Activated CD4-positive, alpha-beta memory T cell treated with anti-CD3 and anti-CD28 coated beads for 36 hours (primary cell): ENCODE measurements at places on chromosomes 12 and 14. TPM values are rescaled to one million over a fixed set of nuclear protein-coding genes. Genes with fewer than 3 reads are reported as not detected.

DNA sequence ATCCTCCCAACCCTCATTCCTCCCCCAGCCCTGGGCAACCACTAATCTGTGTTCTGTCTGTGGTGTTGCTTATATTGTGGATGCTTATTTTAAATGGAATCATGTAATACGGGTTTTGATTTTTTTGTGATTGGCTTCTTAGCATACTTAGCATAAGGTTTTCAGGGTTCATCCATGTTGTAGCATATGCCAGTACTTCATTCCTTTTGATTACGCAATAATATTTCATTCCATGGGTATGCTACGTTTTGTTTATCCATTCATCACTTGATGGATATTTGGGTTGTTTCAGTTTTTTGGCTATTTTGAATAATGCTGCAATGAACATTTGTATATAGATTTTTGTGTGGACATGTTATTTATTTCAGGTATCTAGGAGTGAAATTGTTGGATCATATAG, 82.9 kb downstream of the TSPAN9 start:
- DNase-seq, result no peak

GRCh38 chr14:29217813-29218450, 451.3 kb downstream of the FOXG1 start:
- no peak for DNase-seq

DNA sequence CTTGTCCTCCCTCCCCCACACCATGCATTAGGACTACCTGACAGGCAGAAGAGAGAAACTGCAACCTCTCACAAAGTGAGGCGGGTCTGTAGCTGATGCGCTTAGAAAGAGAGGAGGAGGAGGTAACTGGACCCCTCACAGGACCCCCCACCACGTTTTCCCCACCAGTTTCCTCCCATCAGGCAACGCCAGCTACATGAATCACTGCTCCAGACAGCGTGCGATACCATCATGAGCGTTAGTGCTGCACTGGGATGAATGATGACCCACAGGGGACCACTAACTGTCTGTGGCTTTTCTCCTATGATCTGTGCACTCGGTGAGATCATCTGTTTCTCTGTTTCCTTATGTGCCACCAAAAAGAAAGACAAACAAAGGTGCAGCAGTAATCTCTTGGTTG, 77.7 kb downstream of the KCNK10 start:
- no peak for DNase-seq

The CDC42BPB gene
- total RNA-seq, result 7.4 TPM

- DNase-seq, result no peak
Measured at GRCh38 chr12:108519558-108519957, 4.5 kb downstream of the FICD start.

DNA sequence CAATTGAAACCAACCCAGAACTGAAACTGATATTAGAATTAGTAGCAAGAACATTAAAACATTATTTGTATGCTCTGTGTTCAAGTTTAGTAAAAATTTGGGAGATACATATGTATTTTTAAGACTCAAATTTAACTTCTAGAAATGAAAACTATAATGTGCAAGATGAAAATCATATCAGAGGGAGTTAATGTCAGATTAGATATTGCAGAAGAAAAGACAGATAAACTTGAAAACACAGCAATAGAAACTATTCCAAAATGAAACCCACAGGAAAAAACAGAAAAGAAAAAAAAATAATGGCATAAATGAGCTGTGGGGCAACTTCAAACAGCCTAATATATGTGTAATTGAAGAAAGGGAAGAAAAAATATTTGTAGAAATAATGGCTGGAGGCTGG, 134.9 kb downstream of the DPF3 start:
- no peak for DNase-seq

GRCh38 chr14:100554696-100555320, 32.4 kb downstream of the BEGAIN start:
- no peak for DNase-seq

The ADAMTS20 gene
- not detected for total RNA-seq

DNA sequence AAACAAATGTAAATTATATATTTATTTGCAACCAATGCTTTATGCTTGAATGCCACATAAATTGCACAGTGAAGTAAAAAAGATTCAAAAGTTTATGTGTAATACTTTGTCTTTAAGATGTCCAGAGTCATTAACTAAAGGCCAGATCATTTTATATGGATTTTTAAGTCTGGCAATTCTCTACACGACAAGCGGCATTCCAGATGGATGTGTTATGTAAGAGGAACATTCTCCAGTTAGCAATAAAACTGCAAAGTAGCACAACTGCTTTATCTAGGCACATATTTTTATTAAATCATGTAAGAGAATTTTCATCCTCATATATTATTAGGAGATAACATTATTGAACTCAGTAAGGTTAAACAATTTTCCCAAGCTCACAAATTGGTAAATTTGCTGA, 1717.7 kb upstream of the SEL1L start:
- no peak for DNase-seq

The NUAK1 gene
- total RNA-seq, result 0.05 TPM

DNA sequence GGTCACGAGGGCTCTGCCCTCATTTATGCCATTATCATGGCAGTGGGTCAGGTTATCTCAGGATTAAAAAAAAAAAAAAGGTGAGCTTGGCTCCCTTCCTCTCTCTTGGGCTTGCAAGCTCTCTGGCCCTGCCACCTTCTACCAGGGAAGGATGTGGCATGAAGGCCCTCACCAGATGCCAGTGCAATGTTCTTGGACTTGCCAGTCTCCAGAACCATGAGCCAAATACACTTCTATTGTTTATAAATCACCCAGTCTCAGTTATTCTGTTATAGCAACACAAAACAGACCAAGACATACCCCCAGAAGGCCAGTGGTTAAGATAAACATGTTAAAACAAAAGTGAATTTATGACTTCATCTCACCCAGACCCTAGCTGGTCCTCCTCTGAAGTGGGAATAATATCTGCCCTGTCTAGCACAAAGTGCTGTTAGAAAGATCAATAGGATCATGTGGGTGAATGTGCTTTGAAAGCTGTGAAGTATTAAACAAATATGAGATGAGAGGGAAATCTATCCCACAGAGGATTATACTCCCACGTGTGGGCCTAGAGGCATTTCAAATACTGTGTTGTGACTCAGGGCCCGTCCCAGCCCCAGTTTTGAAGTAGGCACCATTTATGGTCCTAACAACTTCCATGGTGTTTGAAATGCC, 88.6 kb downstream of the NINJ2 start:
- no peak for DNase-seq

DNA sequence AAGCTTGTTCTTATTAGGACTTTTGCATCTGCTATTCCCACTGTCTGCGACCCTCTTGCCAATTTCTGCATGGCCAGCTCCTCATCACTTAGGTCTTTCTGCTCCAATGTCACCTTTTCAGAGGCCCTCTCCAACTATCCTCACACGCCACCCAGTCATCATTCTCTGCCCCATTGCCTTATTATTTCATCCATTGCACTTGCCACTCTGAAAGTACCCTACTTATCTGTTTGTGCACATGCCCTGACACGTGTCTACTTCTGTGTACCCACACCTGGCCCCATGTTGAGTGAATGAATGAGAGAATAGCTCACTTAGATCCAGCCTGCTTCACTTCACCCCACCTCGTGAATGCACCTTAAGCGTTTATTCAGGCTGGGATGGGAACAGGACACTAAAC, 218.7 kb upstream of the TBX3 start:
- no peak for DNase-seq

- no peak for DNase-seq
Measured at GRCh38 chr12:38391007-38391406, 74.4 kb downstream of the ALG10B start.

The SYNDIG1L gene
- not detected for total RNA-seq

DNA sequence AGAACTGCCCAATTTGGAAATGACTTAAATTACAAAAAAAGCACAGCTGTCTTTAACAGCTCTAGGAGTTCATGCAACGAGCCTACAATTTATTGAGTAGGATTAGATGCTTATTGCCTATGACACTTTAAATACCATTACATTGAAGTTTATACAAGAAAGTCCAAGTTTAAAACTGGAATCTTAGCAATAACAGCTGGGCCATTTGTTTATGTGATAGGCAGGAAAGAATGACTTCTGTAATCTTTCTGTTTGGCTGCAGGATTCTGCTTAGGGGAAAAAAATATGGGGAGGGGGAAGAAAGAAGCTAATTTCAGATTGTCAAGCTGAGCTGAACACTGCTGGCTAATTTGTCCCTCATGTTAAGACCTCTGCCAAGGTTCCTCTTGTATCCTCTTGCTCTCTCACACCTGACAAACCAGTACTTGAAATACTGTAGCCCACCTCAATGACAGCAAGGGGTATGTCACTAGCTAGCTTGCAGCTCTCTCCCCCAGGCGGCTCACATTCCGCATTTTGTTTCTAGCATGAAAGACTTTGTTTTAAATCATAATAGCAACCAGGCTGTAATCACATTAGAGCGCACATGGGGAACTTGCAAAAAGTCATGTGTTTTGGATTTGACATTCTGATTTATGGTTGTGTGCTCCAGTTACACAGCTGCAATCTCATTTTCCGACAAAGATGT, 384.8 kb downstream of the BMP4 start:
- DNase-seq, result no peak

GRCh38 chr12:121525411-121525810, 55.4 kb downstream of the KDM2B start:
- no peak for DNase-seq

DNA sequence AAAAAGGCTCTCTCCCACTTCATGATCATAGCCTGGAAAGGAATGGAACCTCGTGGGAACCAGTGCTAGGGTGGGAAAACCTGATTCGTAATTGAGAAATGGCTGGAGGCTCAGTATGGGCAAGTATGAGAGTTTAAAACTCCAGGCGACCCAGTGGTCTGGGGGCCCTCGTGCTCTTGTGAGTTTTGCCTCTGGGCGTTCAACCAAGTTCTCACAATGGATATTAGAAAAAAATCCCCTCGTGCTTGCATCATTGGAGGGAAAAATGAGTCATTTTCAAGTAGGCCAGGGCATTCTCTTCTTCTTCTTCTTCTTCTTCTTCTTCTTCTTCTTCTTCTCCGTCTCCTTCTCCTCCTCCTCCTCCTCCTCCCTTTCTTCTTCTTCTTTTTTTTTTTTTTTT, 39.0 kb downstream of the GPR68 start:
- no peak for DNase-seq

The ZNF384 gene
- 55.3 TPM for total RNA-seq

The RNF212B gene
- not detected for total RNA-seq

DNA sequence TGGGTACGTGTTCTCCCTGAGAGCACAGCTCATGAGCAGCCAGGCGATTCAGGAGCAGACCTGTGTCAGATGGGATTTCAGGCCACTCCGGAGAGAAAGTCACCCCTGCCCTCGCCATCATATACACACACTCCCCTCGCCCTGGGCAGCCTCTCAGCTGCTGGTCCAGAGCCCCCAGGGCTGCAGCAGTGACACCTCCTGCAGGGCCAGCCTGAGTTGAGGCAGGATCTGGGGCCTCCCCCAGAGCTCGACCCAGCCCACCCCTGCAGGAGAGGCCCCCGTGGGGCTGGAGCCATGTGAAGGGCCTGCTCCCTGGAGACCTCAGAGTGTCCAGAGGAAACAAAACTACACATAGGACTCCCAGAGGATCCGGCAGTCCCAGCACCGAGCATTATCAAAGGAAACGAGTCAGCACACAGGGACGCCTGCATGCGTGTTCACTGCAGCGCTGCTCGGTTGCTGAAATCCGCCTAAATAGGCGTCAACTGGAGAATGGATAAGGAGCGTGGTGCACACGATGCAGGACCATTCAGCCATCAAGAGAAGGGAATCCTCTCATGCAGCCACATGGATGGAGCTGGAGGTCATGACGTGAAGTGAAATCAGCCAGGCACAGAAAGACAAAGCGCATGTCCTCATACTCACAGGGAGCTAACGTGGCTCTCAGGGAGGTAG, 104.0 kb downstream of the TNFAIP2 start:
- no peak for DNase-seq

- no peak for DNase-seq
Measured at GRCh38 chr14:51806026-51807023, 54.1 kb upstream of the GNG2 start.

GRCh38 chr14:20418501-20418909, 5.2 kb upstream of the TEP1 start:
- DNase-seq, result no peak

GRCh38 chr14:73723797-73724661, 9.8 kb upstream of the PNMA1 start:
- DNase-seq, result no peak
